Smooth muscle cell of the pulmonary artery (primary cell): ENCODE measurements at places on chromosomes 2 and 18. TPM values are rescaled to one million over a fixed set of nuclear protein-coding genes. Genes with fewer than 3 reads are reported as not detected.

The RABL2A gene
- 10.6 and 16.6 TPM in 2 replicates for total RNA-seq

The APLF gene
- total RNA-seq = 3.5 and 5.6 TPM in 2 replicates

The UGT1A9 gene
- total RNA-seq = not detected in 2 replicates

The IL1RL1 gene
- 4.3 and 40.2 TPM in 2 replicates for total RNA-seq
